G401 (cell line): ENCODE measurements at places on chromosomes 3 and 15.

GRCh38 chr3:132637590-132637989, 22.0 kb downstream of the ACAD11 start:
- DNase-seq, result no peak

- no peak for DNase-seq
Measured at GRCh38 chr3:106010829-106011228, 142.0 kb upstream of the CBLB start.

GRCh38 chr15:70579766-70580165, 183.6 kb downstream of the UACA start:
- no peak for DNase-seq

- no peak for DNase-seq
Measured at GRCh38 chr3:55796533-55796932, 309.4 kb upstream of the WNT5A start.
